ENCODE measurements at places on chromosomes 3 and 15. TPM values are rescaled to one million over a fixed set of nuclear protein-coding genes. Genes with fewer than 3 reads are reported as not detected.
A peak's percentile ranks its signal among the peaks of the same experiment; 100 is the strongest.

- H3K4me3 ChIP-seq: no peak overlapping the region
- H3K4me1 ChIP-seq: no peaks in the 10 kb centered on the region
- peak overlapping the region; percentile 31 for H3K27ac ChIP-seq
- no peaks in the 10 kb centered on the region for H3K36me3 ChIP-seq
Measured at GRCh38 chr15:45657764-45658545, 23.1 kb downstream of the SQOR start.

CLDN18 gene
- not detected for total RNA-seq

PRR23B gene
- total RNA-seq: not detected

GOLGA6L10 gene
- 5.8 TPM for total RNA-seq

DNA sequence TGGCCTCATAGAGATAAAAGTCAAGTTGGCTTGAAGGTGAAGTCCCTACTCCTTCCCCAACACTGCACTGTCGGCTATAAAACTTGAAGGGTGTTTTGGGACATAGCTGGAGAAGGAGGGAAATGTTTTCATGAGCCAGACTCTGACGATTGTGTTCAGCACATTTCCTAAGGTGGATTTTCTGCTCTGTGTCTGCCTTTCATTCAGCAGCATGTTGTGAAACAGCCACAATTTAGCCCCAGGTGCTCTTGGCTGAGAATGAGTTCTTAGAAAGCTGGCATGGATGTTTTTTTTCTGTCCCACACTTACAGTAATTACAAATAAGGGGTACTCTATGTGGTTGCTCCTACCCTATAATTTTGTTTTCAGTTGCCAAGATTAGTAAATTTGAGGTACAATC lies 492.4 kb downstream of the MCTP2 start:
- no peak overlapping the region for H3K4me3 ChIP-seq
- H3K36me3 ChIP-seq: no peaks in the 10 kb centered on the region
- no peak for DNase-seq
- no peaks in the 10 kb centered on the region for H3K27me3 ChIP-seq

GRCh38 chr3:172347895-172348679 lies 100.2 kb downstream of the GHSR start:
- no peak for DNase-seq
- H3K27ac ChIP-seq: peak overlapping the region; percentile 39
- no peak overlapping the region for H3K4me3 ChIP-seq
- no peaks in the 10 kb centered on the region for H3K4me1 ChIP-seq

GRAMD2A gene
- 19.8 TPM for total RNA-seq

PCBP4 gene
- total RNA-seq: 31.3 TPM

- H3K36me3 ChIP-seq: no peaks in the 10 kb centered on the region
- no peak overlapping the region for H3K27ac ChIP-seq
- no peak overlapping the region for H3K4me3 ChIP-seq
- no peak for DNase-seq
Measured at GRCh38 chr3:112735926-112736325, 95.0 kb upstream of the CCDC80 start.

- H3K4me3 ChIP-seq: no peak overlapping the region
- H3K36me3 ChIP-seq: no peaks in the 10 kb centered on the region
- no peak overlapping the region for H3K27ac ChIP-seq
Measured at GRCh38 chr3:40290396-40290795, 19.1 kb upstream of the EIF1B start.

GRCh38 chr15:38463893-38464292 lies 10.0 kb downstream of the FAM98B start:
- DNase-seq: no peak
- H3K27me3 ChIP-seq: no peaks in the 10 kb centered on the region
- H3K36me3 ChIP-seq: peaks cover 5% of the 10 kb centered on the region
- H3K4me3 ChIP-seq: no peak overlapping the region
- no peaks in the 10 kb centered on the region for H3K4me1 ChIP-seq

UROC1 gene
- not detected for total RNA-seq

- no peak overlapping the region for H3K27ac ChIP-seq
- no peaks in the 10 kb centered on the region for H3K4me1 ChIP-seq
- DNase-seq: no peak
- H3K4me3 ChIP-seq: no peak overlapping the region
- no peaks in the 10 kb centered on the region for H3K27me3 ChIP-seq
- no peaks in the 10 kb centered on the region for H3K36me3 ChIP-seq
Measured at GRCh38 chr15:34796847-34797435, 1.6 kb upstream of the ACTC1 start.

DNA sequence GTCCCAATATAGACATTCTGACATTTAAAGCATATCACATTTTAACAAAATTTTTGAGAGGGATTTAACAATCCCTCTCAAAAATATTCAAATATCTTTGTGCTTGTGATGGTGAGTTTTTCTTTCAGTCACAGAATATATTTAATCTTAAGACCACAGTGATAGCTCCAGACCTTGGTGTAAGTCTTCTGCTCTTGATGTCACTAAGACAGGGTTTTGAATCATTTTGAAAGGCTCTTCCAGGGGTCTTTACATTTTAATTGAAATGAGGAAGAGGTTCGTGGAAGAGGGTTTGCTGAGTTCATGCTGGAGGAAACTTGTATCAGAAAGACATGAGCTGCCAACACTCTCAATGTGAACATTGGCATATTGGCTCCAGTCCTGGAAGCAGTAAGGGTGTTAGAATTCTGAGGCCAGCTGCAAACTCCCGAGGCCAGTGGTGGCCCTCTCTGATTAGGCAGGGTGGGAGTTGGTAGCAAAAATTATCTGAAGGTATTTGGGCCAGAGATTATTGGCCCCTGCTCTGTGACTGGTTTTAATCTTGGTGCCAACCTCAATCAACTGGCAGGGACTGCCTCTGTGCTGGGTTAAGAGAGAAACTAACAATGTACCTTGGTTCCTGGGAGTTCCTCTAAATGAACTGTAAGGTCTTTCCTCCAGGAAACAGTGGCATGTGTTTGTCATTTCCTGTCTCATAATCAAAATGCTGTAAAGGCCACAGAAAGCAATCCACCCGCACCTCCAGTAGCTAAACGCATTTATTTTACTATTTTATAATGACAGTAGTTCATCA lies 5.3 kb downstream of the POU1F1 start:
- no peak overlapping the region for H3K27ac ChIP-seq
- H3K36me3 ChIP-seq: no peaks in the 10 kb centered on the region
- H3K27me3 ChIP-seq: no peaks in the 10 kb centered on the region
- H3K4me3 ChIP-seq: no peak overlapping the region

- no peaks in the 10 kb centered on the region for H3K36me3 ChIP-seq
- DNase-seq: no peak
- no peaks in the 10 kb centered on the region for H3K4me1 ChIP-seq
- no peak overlapping the region for H3K27ac ChIP-seq
Measured at GRCh38 chr15:72070817-72071447, 47.0 kb downstream of the MYO9A start.

HRH1 gene
- 13.7 TPM for total RNA-seq

- no peaks in the 10 kb centered on the region for H3K4me1 ChIP-seq
- DNase-seq: no peak
- no peak overlapping the region for H3K4me3 ChIP-seq
- no peaks in the 10 kb centered on the region for H3K27me3 ChIP-seq
- H3K36me3 ChIP-seq: no peaks in the 10 kb centered on the region
- no peak overlapping the region for H3K27ac ChIP-seq
Measured at GRCh38 chr3:180804916-180805315, 107.6 kb upstream of the FXR1 start.

ADCY5 gene
- total RNA-seq: 5.8 TPM

DNA sequence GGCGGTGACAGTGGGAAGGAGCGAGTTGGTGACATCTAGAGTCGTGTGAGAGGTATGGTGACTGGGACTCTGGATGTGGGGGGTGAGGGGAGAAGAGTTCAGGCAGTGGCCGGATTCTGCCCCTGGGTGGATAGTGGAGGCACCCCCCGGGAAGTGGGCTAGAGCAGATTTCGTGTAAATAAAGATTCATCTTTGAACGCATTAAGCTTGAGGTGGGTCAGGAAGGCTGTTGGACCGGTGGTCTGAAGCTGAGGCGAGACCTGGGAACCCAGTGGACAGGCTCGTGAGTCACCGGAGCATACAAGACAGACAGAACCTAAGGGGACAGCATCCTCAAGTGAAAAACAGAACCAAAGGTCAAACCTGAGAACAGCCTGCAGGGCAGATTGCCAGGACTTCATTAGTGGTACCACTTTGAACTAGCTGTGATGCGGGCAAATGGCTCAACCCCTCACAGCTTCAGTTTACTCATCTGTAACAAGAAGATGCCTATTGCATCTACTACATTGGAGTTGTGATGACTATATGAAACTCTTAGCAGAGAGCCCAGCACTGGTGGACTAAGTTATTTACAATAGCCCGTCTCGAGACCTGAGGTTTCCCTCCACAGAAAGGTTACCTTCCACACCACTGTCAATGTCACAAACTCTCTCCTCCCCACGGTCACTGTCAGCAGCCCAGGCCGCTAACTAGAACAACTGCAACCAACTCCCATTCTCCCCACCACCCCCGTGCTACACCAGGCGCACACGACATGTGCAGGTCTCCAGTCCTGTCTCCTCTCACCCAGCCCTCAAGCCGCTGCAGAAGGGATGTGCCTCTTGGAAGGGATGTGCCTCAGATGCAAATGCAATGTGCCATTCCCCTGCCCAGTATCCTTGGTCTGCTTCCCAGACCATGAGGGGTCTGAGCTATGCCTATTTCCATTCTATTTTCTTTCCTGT lies 901 bp upstream of the CLN6 start:
- H3K4me1 ChIP-seq: peaks cover 41% of the 10 kb centered on the region
- peak overlapping the region; percentile 98 for H3K4me3 ChIP-seq
- no peaks in the 10 kb centered on the region for H3K36me3 ChIP-seq

EHHADH gene
- 20.2 TPM for total RNA-seq

POLQ gene
- 3.9 TPM for total RNA-seq

DNA sequence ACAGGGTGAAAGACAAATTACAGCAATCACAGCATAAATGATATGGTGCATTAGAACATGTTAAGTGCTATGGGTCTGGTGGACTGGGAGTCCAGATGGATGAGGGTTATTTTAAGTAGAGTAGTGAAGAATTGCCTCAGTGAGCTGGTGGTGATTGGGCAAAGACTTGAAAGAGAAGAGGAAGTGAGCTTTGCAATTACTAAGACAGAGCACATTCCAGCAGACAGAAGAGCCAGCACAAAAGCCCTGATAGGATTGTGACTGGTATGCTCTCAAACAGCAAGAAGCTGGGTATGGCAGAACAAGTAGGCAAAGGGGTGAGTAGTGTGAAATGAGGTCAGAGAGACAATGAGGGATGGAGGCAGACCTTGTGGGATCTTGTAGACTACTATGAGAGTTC lies 2.1 kb upstream of the ACKR4 start:
- no peaks in the 10 kb centered on the region for H3K27me3 ChIP-seq
- H3K4me3 ChIP-seq: no peak overlapping the region
- no peaks in the 10 kb centered on the region for H3K36me3 ChIP-seq
- H3K4me1 ChIP-seq: no peaks in the 10 kb centered on the region
- no peak overlapping the region for H3K27ac ChIP-seq

HHLA2 gene
- total RNA-seq: 276 TPM

GRCh38 chr3:106088304-106088703 lies 219.5 kb upstream of the CBLB start:
- H3K36me3 ChIP-seq: no peaks in the 10 kb centered on the region
- no peaks in the 10 kb centered on the region for H3K4me1 ChIP-seq
- H3K27ac ChIP-seq: no peak overlapping the region

GRCh38 chr3:107512108-107512507 lies 10.7 kb upstream of the BBX start:
- no peak overlapping the region for H3K27ac ChIP-seq
- DNase-seq: no peak
- H3K36me3 ChIP-seq: no peaks in the 10 kb centered on the region
- no peaks in the 10 kb centered on the region for H3K4me1 ChIP-seq

HIGD2B gene
- not detected for total RNA-seq

PLA2G4D gene
- total RNA-seq: not detected

RCCD1 gene
- 10.2 TPM for total RNA-seq

DNA sequence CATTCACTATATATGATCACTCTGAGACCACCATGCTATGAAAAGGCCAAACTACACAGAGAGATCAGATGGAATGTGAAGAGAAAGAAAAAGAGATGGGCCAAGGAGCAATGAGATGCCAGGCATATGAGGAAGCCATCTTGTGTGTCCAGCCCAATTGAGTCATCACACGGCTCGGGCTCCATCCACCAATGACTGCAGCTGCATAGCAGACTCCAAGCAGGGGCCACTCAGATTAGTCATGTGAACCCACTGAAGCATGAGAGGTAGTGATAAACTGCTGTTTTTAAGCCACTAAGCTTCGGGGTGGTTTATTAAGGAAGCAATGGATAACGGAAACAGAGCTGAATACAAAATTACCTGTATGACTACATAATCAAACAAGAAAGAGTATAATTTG lies 185.9 kb downstream of the SUCLG2 start:
- no peaks in the 10 kb centered on the region for H3K36me3 ChIP-seq
- no peak overlapping the region for H3K4me3 ChIP-seq
- DNase-seq: no peak
- H3K27me3 ChIP-seq: no peaks in the 10 kb centered on the region
- H3K27ac ChIP-seq: no peak overlapping the region

RLBP1 gene
- total RNA-seq: not detected

DNA sequence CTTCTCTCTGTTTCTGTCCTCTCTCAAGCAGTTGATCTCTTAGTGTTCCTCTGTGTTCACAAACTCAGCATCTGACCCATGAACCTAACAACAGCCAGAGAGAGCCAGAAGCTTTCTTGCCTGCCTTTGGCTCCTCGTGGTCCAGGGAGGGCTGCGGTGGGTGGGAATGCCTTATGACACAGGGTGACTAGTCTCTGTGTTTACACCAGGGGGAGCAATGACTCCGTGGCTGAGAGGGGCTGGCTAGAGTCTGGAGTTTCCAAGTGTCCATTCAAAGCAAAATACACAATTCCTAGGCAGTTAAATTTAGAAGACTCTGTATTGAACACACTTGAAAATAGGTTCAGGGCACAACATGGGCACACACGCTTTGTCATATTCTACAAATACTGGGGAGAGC lies 370.0 kb upstream of the FRG2C start:
- H3K4me3 ChIP-seq: no peak overlapping the region
- H3K27me3 ChIP-seq: no peaks in the 10 kb centered on the region
- H3K4me1 ChIP-seq: no peaks in the 10 kb centered on the region
- no peak for DNase-seq
- H3K36me3 ChIP-seq: no peaks in the 10 kb centered on the region

GRCh38 chr3:130997289-130997688 lies 29.3 kb downstream of the ASTE1 start:
- H3K36me3 ChIP-seq: no peaks in the 10 kb centered on the region
- H3K4me1 ChIP-seq: no peaks in the 10 kb centered on the region
- DNase-seq: no peak
- H3K27me3 ChIP-seq: no peaks in the 10 kb centered on the region
- no peak overlapping the region for H3K4me3 ChIP-seq

LYZL4 gene
- total RNA-seq: not detected

DNA sequence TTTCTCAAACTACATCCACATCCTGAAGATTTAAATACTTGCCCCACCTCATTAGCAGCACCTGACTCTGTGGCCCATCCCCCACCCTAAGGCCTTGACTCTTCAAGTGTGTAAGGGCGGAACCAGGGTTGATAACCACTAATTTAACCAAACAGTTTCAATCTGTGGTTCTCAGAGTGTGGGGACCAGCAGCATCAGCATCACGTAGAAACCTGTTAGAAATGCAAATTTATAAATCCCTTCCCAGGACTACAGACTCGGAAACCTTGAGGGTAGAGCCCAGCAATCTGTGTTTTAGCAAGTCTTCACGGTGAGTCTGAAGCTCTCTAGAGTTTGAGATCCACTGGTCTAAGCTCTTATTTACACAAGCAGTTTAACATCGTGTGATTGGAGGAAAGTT lies 12.4 kb downstream of the GNB4 start:
- H3K4me1 ChIP-seq: no peaks in the 10 kb centered on the region
- no peak overlapping the region for H3K27ac ChIP-seq
- H3K4me3 ChIP-seq: no peak overlapping the region
- H3K27me3 ChIP-seq: no peaks in the 10 kb centered on the region
- H3K36me3 ChIP-seq: no peaks in the 10 kb centered on the region
- peak; percentile 87 for DNase-seq

EIF2B5 gene
- 40.2 TPM for total RNA-seq

DNAH1 gene
- total RNA-seq: 19.3 TPM

TIPIN gene
- total RNA-seq: 3.6 TPM

Measured in Peyer's patch (tissue), 4 donors.